C1 segment of cervical spinal cord (tissue), 14 donors: ENCODE measurements at places on chromosomes 11 and 22.

DNA sequence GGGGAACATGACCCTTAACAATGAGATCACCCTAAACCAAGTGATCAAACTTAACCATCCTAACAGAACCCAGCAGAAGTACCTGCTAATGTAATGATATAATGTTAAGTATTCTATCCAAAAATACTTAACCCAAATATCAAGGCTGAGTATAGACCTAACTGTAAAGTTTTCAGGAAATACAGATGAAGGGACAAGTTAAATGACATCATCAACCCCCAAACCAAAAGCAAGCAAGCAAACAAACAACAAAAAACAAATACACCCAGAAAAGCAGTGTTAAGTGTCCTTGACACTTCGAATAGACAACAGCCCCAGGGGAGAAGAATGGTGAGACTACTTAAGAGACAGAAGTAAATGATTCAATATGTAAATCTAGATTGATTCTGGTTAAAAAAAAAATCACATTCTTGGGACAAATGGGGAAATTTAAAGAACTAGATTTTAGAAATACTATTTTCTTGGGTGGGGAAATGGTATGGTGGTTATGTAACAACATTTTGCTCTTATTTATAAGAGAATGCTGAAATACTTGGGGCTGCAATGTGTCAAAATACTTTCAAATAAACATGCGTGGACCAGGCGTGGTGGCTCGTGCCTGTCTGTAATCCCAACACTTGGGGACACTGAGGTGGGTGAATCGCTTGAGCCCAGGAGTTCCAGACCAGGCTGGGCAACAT is 2.5 kb downstream of the CSTF3 start:
- no peak for DNase-seq

DNA sequence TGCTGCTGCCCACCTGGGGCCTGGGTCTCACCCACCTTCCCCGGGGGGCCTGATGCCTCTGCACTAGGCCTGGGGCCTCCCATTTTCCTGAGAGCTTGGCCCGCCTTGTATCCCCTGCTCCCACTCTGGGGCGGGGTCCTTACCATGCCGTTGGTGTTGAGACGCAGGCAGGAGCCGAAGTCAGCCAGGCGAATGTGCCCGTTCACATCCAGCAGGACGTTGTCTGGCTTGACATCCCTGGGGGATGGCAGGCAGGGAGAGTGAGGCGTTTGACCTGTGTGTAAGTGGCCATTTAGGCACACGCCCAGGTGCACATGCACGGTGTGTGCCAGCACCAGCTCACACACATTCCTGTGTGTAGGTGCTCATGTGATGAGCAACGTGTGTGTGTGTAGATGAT is 5.1 kb downstream of the CDC42BPG start:
- DNase-seq, result no peak

DNA sequence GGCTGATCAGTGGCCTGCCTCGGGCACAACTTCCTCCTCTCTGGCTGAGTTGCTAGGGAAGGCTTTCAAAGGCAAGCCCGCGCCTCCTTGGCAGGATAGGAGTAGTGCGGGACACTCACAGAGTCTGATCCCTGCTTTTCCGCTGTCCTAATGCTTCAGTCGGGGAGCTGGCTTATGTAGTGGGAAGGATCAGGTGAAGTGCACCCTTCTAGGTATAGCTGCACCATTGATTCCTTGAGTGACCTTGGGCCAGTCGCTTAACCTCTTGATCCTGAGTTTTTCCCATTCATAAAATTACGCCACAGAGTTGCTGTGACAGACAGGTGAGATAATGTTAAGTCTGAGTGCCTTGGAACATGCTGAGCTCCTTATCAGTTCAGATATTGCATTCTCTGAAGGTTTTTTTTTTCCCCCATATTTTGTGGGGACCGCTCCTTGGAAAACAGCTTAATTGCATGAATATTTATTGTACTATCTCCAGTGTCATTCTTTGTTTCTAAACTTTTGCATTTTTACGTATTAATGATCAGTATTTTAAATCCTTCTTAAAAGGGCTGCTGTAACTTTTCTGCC is 961 bp downstream of the IPO7 start:
- DNase-seq, result no peak

DNA sequence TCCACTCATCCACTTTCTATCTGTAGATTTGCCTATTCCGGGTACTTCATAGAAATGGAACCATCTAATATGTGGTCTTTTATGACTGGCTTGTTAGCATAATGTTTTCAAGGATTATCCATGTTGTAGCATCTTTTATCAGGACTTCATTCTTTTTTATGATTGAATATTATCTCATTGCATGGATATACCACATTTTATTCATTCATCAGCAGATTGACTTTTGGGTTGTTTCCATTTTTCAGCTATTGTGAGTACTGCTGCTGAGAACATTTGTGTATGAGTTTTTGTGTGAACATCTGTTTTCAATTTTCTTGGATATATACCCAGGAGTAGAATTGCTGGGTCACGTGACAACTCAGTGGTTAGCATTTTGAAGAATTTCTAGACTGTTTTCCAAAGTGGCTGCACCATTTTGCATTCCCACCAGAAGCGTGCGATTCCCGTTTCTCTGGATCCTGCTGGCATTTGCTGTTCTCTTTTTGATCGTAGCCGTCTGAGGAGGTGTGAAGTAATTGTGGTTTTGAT is 8.9 kb downstream of the DERL3 start:
- DNase-seq, result no peak

- DNase-seq, result no peak
Measured at GRCh38 chr11:65855927-65856363, 2.0 kb downstream of the CFL1 start.

DNA sequence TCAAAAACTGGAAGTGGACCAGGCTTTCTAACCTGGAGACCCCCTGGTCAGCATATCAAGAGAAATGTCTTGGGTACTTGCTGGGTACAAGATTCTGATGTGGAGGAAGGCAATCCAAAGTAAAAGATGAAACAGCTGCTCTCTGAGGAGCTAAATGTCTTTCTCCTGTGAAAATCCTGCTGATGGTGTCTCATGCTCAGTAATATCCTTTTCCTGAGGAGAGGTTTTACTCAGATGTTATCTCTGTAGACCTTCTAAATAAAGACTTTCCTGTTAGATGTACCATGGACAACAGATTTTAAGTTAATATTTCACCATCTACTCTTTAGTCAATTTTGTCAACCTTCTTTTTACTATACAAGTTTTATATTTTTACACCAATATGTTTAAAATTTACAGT is 62.9 kb downstream of the FAM83F start:
- DNase-seq, result no peak

DNA sequence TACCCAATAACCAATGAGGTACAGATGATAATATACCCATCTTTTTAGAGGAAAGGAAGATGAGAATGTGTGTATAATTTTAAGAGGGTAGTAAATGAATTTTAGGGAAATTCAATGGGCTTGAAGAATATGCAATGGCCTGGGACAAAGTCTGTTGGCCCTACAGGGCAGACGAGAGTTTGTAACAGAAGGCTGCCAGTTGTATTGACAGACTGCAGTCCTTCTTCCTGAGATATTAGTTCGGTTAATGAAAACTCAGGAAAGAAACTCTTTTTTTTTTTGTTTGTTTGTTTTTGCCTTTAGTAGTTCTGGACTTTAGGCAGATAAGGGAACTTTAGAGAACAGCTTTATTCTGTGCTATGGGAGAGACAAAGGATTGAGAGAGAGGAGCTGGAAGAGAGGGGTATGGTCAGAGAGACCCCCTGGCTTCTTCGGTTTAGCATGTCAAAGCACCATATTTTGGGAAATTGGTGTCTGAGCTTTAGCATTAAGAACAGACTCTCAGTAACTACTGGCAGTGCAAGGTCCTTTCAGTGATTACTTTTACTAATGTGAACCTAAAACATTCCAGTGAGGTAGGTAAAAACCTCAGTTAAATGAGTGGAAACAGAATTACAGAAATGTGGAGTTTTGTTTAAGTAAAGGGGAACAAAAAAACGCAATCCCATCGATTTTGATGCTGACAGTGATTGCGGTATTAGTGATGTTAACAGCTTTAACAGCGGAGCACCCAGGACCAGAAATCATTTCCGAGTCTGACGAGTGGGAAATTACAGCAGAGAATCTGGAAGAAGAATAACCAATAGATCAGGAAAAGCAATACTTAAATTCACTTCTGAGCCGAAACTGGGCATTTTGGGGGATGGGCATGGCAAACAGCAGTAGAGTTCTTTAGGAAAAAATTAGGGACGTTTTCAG is 644 bp upstream of the NAALAD2 start:
- DNase-seq, result no peak

- no peak for DNase-seq
Measured at GRCh38 chr11:10605941-10606381, 37.5 kb upstream of the LYVE1 start.

DNA sequence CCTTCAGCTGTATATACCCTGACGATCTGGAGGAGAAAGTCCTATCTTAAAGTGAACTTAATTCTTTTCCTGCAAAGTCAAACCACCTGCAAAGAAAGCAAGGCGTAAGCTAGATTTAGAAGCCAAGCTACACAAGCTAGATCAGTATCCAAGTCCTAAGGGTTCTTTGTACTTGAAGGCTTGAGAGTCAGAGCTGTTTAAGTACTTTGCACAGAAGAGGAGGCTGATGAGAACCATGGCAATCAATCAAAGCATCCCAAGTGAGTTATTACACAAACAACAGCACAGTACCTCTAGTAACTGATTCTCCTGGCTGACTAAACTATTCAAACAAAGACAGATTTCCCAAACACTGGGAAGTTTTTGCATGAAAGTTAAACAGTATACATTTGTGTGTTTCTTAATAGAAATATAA is 1.9 kb downstream of the CDON start:
- DNase-seq, result no peak

GRCh38 chr22:30285846-30286200 is 3.5 kb downstream of the CASTOR1 start:
- no peak for DNase-seq

DNA sequence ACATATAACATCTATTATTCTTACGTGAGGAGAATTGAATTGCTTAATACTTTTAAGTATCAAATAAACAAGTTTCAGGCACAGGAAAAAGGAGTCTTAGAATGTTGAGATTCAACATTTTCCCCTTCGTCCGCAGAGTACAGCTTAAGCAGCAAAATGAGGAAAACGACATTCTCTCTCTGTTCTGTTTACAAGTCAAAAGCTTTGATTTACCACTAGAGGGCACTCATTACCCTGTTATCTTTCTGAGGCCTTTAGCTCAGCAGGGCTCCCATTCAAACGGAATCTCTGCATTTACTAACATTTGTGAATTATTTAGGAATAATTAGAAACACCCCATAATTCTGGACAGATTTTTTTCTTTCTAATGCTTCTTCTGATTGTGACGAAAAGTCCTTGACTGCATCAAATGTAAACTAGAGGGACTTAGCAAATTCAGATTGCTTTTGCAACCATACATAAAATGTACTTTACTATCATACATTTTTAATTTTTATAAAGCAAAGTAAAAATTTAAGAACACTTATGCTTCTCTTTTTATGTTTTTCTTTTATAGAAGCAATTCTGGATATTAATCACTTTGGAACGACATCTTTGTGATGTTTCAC is 75.0 kb downstream of the JRKL start:
- no peak for DNase-seq

DNA sequence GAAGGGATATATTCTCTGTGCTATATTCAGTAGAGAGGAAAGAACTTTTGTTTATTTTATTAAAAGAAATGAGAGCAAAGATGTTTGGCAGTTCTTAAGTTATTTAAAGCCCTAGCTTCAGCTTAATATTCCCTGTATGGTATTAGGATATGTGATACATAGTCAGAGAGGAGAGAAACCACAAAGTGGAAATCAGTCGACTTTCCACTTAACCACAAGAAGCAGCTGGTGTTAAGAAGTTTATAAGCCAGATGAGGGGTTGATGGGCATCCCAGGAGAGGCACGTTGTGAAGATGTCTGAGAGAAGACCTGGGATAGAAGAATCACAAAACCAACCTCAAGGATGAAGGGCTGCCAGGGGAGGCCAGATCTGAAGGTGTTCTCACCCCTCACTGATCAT is 23.3 kb upstream of the PHF21B start:
- DNase-seq, result no peak

GRCh38 chr11:66625752-66626149 is 9.3 kb downstream of the RBM14 start:
- no peak for DNase-seq

DNA sequence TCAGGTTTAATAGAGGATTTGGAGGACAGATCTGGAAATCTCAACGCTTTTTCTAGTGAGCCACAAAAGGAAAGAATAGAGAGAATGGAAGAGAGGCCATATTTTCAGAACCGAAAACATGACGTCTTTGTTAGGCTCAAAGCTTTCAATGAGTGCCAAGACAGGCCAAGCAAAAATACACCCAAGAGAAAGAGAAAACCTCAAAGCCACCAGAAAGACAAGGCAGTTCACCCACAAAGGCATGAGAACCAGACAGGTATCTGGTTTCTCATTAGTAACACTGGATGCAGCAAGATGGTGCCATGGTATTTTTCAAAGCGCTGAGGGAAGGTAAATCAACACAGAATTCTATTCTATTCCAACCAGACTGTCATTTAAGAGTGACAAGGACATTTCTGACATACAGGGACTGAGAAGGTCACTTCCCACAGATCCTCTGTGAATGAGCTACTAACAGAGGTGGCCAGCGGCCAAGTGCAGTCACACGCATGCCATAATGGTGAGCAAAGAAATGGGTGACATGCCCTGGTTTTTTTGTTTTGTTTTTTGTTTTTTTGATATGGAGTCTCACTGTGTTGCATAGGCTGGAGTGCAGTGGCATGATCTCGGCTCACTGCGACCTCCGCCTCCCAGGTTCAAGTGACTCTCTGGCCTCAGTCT is 41.9 kb downstream of the TOLLIP start:
- DNase-seq, result no peak
